NCI-H2081 (cell line): ENCODE measurements at places on chromosomes 2 and 18.

- peak; percentile 92 for DNase-seq
These were observed 143.5 kb downstream of the AGPS start for GRCh38 chr2:177535958-177536504.

GRCh38 chr2:176813621-176814049 is 399.0 kb upstream of the HNRNPA3 start:
- DNase-seq = no peak

DNA sequence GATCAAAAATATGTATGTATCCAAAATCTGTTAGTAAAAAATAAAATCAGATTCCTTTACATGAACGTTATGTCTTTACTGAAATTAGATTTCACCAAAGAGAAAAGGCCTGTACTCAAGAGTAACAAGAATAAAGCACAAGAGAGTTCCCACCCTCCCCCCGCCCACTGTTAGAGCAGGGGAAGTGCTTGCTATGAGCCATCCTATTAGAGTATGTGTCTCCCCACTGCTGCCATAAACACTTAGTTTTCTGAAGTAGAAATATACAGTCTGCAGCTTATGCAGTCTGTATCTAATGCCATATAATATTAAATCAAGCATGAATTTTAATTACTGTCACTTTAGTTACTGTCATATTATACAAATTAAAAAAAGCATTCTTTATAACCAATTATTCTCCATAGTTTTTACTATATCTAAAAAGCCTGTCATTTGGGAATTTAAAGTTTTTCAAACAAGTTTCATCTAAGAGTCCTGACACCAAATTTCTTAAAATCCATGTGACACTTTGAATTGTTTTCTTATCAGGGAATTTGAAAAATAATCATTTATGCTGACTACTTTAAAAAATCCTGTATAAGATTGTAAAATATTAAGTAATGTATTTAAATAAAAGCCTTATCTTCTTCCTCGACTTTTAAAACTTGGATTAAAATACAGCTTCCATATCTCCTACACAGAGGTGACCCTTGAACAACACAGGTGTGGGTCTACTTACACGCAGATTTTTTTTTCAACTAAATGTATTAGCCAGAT is 51.8 kb upstream of the GPR75 start:
- DNase-seq = no peak

GRCh38 chr18:12816451-12816850 is 67.6 kb downstream of the PTPN2 start:
- DNase-seq = no peak

DNA sequence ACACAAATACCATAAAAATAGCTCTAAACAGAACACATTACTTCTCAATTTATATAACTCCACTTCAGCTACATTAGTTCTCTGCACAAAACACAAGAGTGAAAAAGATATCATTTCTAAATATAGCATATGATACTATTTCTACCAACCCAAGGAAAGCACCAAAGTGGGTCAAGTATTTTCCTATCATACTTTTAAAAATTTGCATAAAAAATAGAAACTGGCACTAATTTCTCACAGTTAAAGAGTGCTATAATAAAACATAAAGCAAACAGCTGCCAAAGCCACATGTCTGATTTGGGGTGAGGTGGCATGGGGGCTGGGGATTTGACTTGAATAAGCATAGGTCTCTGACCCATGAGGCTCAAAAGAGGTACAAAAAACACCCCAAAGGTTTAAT is 61.5 kb downstream of the BARD1 start:
- DNase-seq = no peak
